ENCODE measurements at places on chromosomes 2 and 18.

- DNase-seq = no peak
Measured at GRCh38 chr18:13823707-13824395, at the start of gene MC5R. TSS of gene MC5R (plus strand) at chr18:13824149. CDS start at chr18:13825766, 1,617 bp downstream.

GRCh38 chr2:27807476-27807875 lies 36.0 kb downstream of the MRPL33 start:
- no peak for DNase-seq

- no peak for DNase-seq
Measured at GRCh38 chr2:230717600-230717999, 5.0 kb downstream of the CAB39 start.

DNA sequence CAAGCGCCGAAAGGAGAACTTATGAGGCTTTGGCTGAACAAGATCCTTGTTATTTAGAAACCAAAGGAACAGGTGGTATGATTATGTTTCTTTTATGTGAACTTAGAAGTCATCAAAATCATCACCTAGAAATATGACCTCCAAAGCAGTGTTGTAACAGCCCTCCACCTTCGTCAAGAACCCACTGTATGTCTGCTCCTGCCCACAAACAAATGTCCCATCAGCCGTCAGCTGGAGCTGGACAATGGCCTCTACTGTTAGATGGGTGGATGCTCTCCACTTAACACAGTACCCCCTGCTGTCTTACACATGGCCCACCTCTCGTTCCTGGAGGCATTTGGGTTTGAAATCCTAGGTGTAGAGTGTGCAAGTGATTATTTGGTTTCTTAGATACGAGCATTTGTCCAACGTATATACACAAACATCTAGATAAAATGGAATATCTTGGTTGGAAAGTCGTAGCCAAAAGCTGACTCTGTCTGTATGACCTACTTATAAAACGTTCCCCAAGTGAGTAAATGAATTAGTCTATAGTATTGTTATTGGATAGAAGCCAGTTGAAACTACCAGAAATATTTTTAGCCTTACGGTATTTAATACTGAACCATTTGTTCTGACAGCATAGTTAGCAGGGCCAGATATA lies 113.0 kb downstream of the CRIM1 start:
- peak; percentile 59 for DNase-seq

DNA sequence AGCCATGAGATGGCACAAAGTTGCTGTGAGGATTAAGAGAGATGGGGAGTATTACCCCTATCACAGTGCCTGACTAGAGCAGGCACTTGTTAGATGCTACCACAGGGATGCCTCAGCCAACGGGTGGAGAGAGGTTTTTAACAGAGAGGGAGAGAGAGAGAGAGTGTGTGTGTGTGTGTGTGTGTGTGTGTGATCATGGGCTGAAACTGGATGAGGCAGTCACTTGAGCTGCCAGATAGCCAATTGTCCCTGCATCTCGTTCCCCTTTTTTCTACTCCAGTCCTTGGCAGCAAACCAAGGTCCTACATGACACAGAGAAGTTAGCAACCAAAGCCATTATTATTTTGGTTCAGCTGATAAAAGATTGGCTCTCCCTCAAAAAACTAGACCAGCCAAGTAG lies 3.0 kb downstream of the CD8A start:
- no peak for DNase-seq

GRCh38 chr2:53460347-53460746 lies 307.3 kb upstream of the CHAC2 start:
- DNase-seq = no peak

- DNase-seq = no peak
Measured at GRCh38 chr2:112187046-112187715, 49.0 kb downstream of the FBLN7 start.

GRCh38 chr2:86308984-86309695 lies 28.3 kb downstream of the REEP1 start:
- no peak for DNase-seq

DNA sequence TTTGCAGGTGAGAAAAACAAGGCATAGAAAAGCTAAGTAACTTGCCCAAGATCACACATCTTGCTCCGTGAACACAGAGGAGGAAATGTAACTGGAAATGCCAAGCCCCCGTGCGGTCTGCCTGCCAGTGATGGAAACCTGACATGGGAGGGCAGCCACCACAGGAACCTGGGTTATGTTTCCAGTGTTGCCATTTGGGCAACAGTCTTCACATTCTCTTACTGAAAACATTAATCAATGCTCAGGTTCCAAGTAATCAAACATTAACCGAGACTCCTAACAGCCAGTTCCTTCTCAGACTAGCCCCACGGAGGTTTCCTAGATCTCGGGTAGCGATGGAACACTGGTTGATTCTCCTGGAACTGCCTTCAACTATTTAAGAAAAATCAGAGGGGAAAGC lies 2.5 kb downstream of the TGFA start:
- no peak for DNase-seq

DNA sequence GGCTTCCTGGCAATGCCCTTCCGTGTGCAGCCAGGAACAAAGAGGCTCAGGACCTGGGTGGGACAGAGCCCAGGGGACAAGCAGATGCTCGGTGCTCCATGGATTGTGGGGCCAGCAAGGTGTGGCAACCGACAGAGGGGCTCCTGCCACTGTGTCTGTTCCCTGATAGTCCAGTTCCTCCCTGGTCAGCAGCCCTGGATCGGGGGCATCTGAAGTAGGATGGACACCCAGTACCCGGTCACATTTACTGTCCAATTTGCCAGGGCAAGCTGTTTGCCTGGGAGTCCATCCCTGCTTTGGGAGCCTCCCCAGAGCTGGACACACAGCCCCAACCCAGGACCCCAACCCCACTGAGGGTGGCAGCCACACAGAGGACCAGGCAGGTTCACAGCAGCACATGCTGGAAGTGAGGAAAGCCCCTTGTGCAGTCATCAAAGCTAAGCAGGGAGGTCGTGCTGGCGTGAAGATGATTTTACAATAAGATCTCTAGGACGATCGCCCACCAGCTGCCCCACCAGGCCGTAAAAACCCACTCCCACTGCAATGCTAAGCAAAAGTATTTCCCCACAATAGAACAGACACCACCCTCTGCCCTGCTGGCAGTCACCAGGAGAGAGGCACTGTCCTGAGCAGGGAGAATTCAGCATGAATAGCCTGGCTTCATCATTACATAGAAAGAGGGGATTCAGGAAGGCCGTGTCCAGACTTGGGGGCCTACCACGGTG lies 141.7 kb downstream of the NDUFA10 start:
- DNase-seq = no peak

DNA sequence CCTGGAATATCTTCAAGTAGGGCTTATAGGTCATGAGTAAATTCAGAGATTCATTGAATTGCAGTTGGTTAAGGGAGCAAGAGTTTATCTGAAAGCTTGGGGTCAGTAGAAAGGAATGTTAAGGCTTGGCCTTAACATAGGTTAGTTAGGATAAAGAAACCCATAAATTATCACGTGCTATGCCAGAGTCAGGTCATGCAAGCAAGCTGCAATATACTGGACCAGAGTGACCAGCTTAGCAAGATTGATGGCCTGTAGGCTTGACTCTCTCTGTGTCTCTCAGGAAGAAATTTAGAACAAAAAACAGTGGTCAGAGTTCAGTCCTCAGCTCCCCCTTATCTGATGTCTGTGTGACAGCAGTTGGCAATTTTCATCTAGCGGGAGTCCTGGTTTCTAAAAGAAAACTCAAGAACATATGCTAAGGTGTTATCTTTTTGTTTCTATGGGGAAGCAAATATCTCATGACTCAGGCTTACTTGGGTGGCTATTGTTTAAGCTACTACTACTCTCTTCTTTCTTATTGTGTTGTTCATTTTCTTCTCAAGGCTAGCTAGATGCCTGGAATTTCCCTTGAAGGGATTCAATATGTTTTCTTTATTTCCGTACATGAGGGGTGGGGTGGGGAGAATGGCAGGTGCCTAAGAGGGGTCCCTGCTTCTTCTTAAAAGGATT lies 28.7 kb upstream of the MARCO start:
- DNase-seq = no peak

DNA sequence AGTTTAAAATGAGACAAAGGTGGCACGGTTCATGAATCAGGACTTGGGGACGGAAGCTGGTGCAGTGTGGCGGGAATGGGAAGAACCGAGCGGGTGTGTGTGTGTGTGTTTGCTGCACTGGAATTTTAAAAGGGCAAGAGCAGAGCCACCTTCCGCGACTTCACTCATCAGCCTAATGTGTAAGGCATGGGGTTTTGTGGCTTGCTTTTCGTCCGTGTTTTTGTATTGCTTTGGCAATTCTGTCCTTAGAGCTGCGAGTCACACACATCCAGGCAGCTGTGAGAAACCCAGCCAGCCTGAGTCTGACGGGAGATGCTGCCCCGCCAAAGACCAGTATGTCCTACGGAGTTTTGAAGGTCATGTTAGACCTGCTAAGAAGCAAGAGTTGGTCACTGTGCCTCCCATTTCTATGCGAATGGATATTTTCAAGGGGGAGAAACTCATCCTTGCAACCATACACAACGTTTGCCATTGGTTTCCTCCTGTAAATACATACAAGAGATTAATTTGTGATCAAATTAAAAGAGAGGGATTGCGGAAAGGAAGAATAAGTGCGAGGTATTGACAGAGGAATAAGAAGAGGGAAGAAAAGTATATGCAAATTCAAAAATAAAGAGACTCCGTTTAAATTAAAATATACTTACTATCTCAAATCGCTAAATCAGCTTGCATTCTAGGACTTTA lies 665 bp upstream of the CACNB4 start:
- DNase-seq = no peak

- DNase-seq = no peak
Measured at GRCh38 chr18:26491194-26491816, 57.0 kb downstream of the KCTD1 start.

- no peak for DNase-seq
Measured at GRCh38 chr2:143675021-143675420, 545.8 kb downstream of the ARHGAP15 start.

- no peak for DNase-seq
Measured at GRCh38 chr2:8799004-8799403, 38.4 kb downstream of the KIDINS220 start.

- no peak for DNase-seq
Measured at GRCh38 chr2:240212425-240213225, 72.2 kb upstream of the OTOS start.

DNA sequence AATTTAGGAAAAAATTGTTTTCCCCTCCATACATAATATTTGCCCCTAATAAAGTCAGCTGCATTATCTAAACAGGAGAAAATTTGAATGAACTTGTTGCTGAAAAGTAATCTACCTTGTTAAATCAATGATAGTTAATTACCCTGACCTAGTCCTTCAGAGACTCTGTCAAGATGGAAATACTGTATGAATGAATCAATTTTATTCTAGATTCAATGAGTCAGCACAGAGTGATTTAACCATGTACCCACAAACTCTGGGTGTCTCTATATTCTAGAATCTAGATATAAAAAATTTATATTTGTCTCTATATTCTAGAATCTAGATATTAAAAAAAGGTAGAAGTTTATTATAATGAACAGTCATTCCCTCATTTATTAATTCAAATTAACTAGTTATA lies 36.2 kb downstream of the NDUFAF7 start:
- no peak for DNase-seq

GRCh38 chr2:83686863-83687262 lies 772.2 kb downstream of the SUCLG1 start:
- DNase-seq = no peak

DNA sequence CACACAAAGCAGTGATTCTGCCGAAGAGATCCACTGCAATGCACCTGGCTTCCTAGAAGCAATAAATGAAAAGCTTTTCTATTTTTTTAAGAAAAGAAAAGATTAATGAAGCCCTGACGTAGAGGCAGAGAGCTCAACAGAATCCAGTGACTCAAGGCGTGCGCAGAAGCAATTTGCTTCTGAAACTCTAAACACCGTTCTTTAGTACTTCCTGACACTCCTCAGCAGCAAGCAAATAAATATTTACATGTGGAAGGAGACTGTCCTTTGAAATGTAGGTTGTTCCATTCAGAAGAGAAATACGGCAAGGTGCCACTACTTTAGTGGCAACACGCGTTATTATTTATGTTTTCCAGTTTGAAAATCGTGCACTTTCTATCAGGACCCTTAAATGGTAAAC lies 126.2 kb upstream of the ZNF516 start:
- no peak for DNase-seq

DNA sequence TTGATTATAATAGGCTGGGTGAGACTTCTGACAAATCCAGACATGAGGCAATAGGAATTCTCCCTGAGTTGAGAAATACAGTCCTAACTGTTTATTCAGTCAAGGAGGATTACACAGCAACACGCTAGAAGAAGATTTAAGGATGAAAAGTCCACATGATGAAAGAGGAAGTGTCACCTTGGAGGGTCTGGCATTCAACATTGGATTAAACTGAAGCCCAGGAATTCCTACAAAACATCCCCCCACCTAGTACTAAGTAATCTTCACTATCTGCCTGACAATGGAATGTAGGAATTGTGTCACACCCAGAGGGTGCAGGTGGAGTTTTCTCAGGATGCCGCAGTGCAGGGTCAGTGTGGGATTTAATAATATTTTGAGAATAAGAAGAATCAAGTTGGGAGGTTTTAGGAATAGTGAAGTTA lies 142.4 kb downstream of the SOCS6 start:
- DNase-seq = peak; percentile 31
